ENCODE measurements at places on chromosomes 1 and 21.

DNA sequence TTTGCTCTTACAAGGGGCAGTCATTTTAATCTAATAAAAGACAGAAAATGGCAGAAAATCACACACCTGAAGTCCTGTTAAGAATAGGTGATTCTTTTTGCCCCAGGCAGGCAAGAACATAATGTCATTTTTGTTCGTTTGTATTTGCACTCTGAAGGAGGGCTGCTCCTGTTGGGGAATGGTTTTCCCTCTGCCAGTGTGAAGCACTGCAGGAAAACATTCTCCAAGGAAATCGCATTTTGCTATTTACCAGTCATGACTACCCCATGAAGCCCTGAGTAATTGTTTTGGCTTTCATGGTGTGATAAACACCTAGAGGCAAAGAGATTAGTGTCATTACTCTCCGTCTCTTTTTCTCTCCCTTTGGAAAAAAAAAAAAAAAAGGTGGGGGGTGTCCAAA, 345.5 kb downstream of the NTNG1 start:
- no peak for DNase-seq

DNA sequence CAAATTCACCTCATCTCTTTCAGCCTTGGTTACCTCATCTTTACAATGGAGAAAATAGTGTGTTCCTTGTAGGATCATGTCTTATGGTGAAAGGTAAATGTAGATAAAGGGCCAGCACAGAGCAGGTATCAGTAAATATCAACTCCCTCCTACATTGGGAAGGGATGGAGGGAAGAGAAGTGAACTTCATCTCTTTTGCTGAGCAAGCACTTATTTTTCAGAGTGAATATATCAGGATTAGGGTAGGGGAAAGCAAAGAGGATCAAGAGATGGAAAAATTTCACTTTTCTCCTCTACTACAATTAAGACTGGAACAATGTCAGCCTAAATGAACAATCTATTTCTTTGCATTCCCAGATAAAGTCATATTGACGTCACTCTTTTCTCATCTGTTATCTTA, 193.8 kb upstream of the JUN start:
- no peak for DNase-seq

DNA sequence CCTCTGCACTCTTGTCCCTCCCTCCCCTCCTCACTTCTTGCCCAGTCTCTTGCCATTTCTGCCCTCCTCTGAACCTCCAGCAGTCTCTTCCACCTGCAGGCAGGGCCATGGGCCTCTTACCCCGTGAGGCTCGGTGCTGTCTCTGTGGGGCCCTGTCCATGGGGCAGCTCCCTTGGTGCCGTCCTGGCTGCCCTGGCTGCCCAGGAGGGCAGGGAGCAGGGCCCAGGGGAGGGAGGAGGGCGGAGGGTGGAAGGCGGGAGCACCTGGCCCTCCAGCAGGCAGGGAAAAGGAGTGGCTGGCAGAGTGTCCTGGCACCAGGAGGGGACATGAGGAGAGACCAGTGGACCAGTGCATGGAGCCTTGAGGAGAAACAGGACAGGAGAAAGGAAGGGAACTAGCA, at the start of gene RORC:
TSS of gene RORC (minus strand) at position 198 of the 400 bp plus-strand sequence. CDS start at position 160, 38 bp downstream.
- DNase-seq: no peak

GRCh38 chr1:59499273-59499942, 202.5 kb downstream of the FGGY start:
- DNase-seq: peak; percentile 30

DNA sequence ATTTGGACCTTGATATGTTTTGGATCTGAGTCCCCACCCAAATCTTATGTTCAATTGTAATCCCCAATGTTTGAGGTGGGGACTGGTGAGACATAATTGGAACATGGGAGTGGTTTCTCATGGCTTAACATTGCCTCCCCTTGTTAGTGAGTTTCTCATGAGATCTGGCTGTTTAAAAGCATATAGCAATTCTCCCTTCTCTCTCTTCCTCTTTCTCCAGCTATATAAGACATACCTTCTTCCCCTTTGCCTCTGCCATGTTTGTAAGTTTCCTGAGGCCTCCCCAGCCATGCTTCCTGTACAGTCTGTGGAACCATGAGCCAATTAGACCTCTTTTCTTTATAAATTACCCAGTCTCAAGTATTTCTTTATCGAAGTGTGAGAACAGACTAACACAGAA, 692.4 kb downstream of the KCNT2 start:
- no peak for DNase-seq

DNA sequence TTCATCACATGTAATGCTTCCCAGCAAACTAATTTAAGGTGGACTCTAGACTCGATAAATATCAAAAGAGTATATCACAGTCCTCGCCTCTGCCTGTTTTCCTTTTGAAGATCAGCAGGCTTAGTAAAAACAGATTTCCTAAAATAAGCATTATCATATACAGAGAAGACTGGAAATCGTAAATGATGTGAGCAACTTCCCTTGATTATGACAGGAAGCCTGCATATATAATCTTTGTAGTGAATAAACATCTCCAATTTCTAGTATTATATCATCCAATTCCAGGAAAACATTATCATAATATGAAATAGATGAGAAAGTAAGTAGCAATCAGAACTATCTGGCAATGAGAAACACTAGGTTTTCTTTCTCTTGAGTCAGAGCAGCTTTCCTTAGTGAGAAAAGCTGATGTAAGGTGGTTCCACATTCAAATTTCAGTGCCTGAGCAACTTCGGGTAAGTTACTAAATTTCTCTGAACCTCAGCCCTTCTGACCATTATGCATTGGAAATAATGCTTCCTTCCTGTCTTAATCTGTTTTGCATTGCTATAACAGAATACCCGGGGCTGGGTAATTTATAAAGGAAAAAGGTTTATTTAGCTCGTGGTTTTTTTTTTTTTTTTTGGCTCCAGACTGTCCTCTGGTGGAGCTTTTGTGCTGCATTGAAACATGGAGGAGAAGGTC, 12.6 kb upstream of the POU2F1 start:
- no peak for DNase-seq

DNA sequence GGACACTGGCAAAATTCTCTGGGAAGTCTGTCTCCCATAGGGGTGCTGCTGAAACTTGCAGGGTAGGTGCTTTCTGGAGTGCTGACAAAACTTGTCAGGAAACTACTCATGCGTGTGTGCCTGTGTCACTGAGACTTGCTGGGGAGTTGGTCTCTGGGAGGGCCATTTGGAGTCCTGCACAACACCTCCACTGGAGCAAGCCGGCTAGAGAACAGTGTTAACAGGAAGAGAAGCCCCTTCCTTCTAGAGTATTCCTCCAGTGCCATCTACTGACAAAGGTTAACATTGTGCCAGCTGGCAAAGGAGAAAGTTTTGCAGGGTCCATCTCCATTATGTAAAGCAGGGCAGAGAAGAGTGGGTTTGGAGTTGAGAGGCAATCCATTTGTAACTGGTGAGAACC, 30.0 kb downstream of the ZMYM4 start:
- DNase-seq: peak; percentile 42

DNA sequence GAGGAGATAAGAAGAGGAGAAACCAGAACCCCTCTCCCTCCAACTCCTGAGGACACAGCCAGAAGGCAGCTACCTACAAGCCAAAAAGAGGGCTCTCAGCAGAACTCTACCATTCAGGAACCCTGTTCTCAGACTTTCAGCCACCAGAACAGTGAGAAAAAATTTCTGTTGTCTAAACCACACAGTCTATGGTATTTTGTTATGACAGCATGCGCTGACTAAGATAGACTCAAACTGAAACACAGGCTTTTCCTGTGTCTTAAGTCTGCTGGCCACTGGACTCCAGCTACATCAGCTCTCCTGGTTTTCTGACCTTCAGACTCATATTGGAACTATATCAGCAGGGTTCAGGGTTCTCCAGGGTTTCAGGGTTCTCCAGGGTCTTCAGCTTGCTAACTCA, 126.5 kb upstream of the TNFSF4 start:
- DNase-seq: peak; percentile 9

DNA sequence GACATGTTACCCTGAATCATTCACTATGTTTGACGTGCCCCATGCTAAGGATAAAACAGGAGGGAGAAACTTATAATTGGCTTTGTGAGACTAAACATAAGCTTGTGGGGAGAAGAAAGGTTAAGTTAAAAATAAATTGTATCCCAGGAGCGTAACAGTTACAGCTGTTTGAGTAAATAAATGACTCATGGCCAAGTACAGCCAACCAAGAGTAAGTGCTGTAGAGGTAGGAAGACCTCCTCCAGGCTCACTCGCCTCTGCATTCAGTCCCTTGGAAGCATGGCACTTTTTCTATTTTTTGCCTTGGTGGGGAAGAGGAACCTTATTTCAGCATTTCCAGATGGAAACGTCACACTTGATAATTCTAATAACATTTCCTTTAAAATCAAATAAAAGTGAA, 116.5 kb downstream of the ZP4 start:
- DNase-seq: no peak

- peak; percentile 65 for DNase-seq
These were observed 130.2 kb downstream of the TPR start for GRCh38 chr1:186244825-186245224.

- peak; percentile 85 for DNase-seq
These were observed 23.8 kb downstream of the SEC16B start for GRCh38 chr1:177945943-177946650.

- no peak for DNase-seq
These were observed 283.8 kb downstream of the MRPL39 start for GRCh38 chr21:25323356-25323949.

GRCh38 chr1:160499631-160500030, 23.4 kb downstream of the SLAMF6 start:
- DNase-seq: peak; percentile 56
